Tibial nerve (tissue), 4 donors: ENCODE measurements at places on chromosomes 7 and 10. TPM values are rescaled to one million over a fixed set of nuclear protein-coding genes. Genes with fewer than 3 reads are reported as not detected.

Gene HELLS
- total RNA-seq = 5.4 TPM

GRCh38 chr10:14282276-14282675 lies 48.4 kb downstream of the FRMD4A start:
- DNase-seq = no peak

- no peak for DNase-seq
These were observed 606.4 kb downstream of the CNTNAP2 start for GRCh38 chr7:146722986-146723385.

Gene NKX6-2
- total RNA-seq = 1.5 TPM

Gene NUTM2E
- total RNA-seq = not detected

DNA sequence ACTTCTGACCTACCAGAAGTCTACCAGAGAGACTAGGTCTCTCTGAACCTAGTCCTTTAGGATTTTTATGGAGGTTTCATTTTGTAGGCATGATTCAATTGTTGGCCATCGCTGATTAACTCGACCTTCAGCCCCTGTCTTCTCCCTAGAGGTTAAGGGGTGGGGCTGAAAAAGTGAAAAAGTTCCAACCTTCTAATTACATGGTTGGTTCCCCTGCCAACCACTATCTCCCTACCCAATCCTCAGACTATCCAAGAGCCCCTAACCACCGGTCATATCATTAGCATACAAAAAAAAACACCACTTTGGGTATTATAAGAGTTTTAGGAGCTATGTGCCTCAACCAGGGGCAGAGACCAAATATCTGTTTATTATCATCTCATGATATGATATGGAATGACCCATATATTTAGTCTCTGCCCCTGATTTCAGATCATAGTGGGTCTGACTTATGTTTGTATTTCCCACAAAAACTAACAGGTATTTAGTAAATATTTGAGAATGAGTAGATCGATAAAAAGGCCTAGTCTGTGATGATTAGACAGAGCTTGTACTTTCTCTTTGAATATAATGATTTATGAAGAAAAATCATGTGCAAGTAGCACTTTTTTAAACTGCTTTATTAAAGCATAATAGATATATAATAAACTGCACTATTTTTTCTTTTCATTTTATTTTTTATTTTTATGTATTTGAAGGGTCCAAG lies 35.8 kb downstream of the DNAJC9 start:
- no peak for DNase-seq

GRCh38 chr7:26034391-26034790 lies 117.6 kb upstream of the NFE2L3 start:
- no peak for DNase-seq

DNA sequence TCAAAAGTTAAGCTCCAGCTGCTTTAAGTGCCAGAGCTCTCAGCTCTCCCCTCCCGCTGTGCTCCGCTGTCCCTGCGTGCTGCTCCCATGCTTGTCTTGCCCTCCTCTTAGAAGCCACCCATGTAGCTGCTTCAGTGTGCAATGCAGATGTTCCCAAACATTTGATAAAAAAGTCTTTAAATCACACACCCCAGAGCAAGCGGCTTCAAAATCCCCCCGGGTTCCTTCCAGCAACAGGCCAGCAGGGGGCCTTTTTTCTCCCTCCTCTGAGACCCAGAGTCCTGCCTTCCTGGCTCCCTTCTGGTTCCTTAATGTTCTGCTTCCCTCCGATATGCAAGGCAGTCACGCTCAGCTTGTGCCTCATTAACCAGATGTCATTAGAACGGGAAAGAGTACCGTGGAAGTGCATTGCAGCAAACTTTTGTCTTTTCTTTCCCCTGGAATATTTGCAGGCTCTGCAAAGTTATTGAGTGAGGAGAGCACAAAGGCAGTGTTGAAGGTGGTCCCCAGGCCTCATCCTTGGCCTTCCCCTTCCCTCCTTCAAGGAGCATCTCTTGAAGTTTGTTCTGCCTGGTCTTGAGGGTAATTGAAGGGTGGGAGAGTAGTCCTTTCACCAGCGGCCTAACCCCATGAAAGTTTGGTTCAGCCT lies 25.5 kb downstream of the LDB3 start:
- DNase-seq = no peak

Gene TMEM178B
- 0.78 TPM for total RNA-seq

DNA sequence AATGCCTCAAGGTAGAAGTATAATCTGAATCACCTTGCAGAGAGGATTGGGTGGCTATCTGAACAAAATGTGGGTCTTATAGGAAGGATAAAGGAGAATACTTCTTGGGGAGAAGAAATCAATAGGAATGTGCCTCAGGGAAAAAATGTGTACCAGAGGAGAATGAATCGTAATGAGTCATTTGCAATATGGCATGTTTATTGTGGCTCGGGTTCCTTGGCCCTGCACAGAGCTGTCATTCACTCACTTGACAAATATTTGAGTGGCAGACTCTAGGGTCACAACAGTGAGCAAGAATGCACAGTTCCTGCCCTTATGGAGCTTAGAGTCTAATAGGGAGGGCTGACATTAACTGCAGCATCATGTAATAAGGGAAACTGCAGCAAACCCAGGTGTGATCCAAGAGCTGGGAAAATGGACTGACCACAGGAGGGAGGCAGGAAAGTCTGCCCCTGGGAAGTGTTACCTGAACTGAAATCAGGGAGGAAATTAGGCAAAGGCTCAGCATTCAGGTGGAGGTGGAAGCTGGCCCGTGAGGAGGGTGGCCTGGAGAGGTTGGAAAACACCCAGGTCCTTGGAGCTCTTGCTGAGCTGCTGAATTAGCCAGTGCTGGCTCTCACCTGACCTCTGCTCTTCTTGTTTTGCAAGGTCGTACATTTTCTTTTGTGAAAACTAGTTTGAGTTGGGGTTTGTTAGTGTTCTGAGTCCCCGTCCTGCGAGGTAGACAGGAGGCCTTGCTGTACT lies 203.9 kb downstream of the FRMD4A start:
- DNase-seq = no peak

GRCh38 chr10:110207011-110207804 lies at the start of gene MXI1:
Gene MXI1 (plus strand): TSS chr10:110207605. CDS start chr10:110207809, 204 bp downstream.
- DNase-seq = peak; percentile 74

Gene PTN
- total RNA-seq = 10.0 TPM

Gene FKBP6
- total RNA-seq = not detected
